SK-N-MC (cell line): ENCODE measurements at places on chromosomes 12 and 14.

DNA sequence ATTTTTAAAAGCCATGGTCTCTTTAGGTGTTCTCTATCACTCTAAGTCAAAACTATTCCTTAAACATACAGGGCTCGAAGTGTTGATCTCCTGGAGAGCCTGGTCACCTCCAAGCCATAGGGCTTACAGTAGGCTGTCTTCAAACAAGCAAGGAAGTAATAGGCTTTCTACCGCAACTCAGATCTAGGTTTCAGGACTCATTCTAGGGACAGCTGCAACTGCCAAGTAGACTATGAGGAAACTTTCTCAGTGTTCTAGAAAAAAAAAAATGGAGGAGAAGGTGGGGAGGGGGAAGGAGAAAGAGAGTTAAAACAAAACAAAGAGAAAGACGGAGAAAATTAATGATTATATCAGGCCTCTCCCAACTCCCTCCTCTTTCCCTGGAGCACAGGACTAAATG is 106.9 kb upstream of the ETV6 start:
- DNase-seq, result no peak

- DNase-seq, result no peak
These were observed 70.3 kb upstream of the DBX2 start for GRCh38 chr12:45121224-45121623.

DNA sequence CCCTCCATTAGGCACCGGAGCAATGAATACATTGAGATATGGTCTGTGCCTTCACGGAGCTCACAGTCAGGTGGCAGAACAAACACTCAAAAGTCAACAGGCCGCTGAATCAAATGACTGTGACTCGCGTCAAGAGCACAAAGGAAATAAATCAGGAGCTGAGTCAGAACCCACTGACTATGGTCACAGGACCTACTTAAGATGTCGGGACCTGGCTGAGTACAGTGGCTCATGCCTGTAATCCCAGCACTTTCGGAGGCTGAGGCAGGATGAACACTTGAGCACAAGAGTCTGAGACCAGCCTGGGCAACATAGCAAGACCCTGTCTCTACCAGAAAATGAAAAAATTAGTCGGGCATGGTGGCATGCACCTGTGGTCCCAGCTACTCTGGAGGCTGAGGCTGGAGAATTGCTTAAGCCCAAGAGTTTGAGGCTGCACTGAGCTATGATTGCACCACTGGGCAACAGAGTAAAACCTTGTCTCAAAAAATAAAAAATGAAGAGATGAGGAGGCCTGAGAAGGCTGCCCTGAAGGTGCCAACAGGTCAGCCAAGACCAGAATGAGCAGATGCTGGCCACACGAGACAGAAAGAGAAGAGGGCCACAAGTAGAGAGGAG is 19.9 kb downstream of the TMEM233 start:
- DNase-seq, result no peak

- DNase-seq, result no peak
These were observed 1313.5 kb upstream of the TMEM132C start for GRCh38 chr12:126953365-126953889.

DNA sequence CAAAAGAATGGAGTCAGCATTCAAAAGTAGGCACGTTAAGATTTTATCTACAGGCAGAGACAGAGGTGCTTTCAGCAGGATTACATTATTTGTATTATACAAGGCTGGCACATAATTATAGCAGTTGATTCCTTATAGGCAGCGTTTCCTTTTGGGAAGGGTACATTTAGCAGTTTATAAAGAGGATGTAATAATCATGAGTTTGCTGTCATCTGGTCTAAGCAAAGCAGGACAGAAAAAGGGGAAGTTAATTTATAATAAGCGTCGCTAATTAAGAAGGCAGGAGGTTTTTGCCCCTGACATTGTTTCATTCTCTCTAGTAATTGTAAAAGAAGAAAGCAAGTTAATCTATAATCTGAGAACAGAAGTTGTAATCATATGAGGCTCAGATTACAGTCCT is 259.9 kb upstream of the MDGA2 start:
- DNase-seq, result no peak

- no peak for DNase-seq
These were observed 598.7 kb downstream of the SOX5 start for GRCh38 chr12:23350808-23351207.

- DNase-seq, result no peak
These were observed 197.8 kb downstream of the VRK1 start for GRCh38 chr14:96994999-96995398.

DNA sequence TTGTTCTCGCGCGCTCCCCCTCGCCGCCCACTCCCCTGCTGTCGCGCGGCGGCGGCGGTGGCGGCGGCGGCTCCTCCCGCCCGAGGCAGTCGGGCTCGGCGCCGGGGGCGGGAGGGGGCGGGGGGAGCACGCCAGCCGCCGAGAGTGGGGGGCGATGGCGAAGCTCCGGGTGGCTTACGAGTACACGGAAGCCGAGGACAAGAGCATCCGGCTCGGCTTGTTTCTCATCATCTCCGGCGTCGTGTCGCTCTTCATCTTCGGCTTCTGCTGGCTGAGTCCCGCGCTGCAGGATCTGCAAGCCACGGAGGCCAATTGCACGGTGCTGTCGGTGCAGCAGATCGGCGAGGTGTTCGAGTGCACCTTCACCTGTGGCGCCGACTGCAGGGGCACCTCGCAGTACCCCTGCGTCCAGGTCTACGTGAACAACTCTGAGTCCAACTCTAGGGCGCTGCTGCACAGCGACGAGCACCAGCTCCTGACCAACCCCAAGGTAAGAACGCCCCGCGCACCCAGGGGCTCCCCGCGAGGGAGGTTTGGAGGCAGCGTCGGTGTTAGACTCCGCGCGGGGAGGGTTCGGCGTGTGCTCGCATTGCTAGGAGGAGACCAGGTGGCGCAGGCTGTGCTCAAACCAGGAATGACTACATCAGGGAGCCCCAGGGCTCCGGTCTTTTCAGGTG is 629 bp downstream of the KCNMB4 start:
- DNase-seq, result no peak

DNA sequence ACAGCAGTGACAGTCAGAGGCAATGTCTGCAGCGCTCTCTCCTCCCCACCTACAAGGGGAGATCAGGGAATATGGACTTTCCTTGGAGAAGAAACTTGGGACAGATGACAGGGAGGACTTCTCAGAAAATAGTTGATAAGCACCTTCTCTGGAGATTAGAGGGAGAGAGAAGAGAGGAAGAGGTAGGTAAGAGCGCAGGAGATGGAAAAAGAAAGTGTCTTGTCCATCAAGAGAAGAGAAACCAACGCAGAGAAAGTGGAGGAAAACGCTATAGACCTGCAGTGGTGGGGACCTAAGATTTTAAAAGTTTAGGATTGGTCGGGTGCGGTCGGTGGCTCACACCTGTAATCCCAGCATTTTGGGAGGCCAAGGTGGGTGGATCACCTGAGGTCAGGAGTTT is 15.5 kb upstream of the SMUG1 start:
- DNase-seq, result no peak

DNA sequence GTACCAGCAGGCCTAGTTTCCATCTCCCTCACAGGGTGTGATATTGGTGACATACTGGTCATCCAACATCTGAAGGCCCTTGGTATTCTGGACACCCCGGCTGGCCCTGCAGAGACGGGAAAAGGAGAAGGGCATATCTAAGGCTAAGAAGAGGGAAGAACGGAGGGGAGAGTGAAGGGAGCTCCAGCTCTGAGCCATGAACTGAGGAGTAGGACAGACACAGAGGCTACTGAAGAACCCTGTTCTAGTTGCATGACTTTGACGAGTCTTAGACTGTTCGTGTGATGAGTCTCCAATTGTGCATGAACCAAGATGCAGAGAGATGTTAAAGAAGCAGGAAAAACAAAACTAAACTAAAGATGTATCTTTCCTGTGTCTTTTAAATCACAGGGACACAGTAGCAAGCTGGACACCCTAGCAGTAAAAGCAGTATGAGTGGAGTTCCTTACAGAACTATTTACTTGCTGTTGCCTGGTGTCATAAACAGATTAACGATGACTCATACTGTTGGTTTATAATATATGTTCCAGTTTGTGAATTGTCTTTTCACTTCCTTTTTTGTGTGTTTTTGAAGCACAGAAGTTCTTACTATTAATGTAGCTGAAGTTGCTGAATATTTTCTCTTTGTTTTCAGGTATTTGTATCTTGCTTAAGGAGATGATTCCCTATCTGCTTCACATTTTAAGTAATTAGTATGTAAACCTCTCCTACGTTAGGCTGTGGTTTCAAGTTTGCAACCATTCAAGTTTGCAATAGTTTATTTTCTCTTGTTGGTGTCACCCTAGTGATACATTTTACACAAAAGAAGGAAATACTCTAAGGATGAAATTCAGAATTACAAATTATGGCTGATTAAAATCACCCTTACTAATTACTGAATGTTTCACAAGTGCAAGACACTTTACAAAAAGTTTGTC is 15.7 kb downstream of the FAR2 start:
- no peak for DNase-seq

GRCh38 chr12:47736877-47737676 is 11.8 kb upstream of the ENDOU start:
- DNase-seq, result no peak

DNA sequence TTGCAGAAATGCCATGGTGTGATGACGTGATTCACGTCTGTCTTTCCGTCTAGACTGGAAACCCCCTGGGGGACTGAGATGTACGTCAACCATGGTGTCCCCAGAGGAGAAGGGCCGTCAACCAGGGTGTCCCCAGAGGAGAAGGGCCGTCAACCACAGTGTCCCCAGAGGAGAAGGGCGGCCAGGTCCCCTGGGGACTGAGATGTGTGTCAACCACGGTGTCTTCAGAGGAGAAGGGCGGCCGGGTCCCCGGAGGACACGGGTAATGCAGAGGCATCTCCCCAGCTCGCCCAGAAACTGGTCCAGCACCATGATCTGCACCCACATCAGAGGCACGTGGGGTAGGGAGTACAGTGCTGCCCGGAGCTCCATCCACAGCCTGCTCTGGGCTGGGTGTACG is 30.6 kb upstream of the GALNT9 start:
- no peak for DNase-seq

- DNase-seq, result no peak
These were observed 50.4 kb downstream of the CYP46A1 start for GRCh38 chr14:99734406-99735051.

DNA sequence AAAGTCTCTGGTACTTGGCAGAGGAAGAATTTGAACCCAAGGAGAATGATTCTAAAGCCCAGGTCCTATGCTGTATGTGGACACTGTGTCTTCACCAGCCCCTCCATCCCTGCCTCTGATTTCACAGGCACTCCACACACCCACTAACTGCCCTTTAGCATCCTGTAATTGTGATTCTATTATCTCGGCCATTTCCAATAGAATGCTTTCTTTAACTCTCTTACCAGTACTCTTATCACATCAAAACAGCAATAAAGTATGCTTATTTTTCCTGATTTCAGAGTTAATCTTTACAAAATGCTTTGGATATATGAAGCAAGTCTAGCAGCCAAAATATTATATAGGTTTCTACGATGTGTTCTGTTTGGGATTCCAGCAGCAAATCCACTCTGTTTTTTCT is 37.9 kb upstream of the BTG1 start:
- no peak for DNase-seq

- DNase-seq, result no peak
These were observed 8.0 kb downstream of the AGAP2 start for GRCh38 chr12:57730336-57731067.

GRCh38 chr14:22429546-22430294 is 159.3 kb downstream of the DAD1 start:
- DNase-seq, result no peak

DNA sequence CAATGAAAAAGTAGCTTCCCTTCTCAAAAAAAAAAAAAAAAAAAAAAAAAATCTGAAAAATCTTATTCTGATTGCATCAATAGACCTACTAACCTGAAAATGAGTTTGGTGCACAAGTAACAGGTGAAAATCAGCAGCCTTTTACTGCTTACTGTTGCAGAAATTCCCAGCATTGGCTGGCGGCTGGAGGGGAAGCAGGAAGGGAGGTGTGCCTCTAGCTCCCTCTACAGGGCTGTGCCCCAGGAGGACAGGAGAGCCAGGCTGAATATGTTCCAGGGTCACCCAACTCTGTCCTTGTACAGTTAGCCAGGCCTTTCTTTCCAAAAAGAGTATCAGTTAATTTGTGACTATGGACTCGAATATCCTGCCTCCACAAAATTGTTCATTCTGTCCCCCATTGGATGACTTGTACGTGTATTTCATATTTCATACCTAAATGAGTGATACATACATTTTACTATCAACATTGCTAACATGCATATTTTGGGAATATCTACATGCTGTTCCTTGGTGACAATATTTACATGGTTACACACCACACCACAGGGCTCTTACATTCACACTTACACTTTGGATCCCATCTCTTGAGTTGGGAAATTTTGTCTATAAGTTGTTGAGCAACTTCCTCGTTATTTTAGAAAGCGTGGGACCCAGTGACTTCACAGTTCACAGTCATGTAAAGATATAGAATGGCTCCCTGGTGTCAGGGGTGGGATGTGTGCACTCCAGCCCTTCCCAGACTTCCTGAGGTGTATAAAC is 124.8 kb downstream of the SAMD4A start:
- DNase-seq, result no peak

- no peak for DNase-seq
These were observed 34.1 kb downstream of the ACADS start for GRCh38 chr12:120759591-120760348.

GRCh38 chr12:96047229-96048211 is 12.1 kb upstream of the LTA4H start:
- no peak for DNase-seq

GRCh38 chr12:123829561-123829960 is 67.5 kb downstream of the DNAH10 start:
- DNase-seq, result no peak

DNA sequence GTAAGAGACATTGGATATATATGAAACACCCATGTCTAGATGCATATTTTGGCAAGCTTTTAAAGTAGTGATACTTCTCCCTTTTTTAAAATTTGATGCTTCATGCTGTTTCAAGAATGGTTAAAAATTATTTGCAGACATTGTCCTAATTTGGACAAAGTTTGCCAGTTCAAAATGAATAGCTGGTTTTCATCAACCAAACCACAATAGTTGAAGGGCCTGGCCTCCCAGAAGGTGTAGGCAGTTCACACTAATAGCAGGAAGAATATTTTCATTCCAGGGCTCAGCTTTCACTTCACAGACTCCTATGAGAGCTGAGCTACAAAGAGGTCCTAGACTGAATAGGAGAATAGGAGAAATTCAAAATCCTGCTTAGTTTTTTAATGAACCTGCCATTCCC is 78.7 kb downstream of the STXBP6 start:
- DNase-seq, result no peak
